ENCODE measurements at places on chromosomes 6 and 20.

DNA sequence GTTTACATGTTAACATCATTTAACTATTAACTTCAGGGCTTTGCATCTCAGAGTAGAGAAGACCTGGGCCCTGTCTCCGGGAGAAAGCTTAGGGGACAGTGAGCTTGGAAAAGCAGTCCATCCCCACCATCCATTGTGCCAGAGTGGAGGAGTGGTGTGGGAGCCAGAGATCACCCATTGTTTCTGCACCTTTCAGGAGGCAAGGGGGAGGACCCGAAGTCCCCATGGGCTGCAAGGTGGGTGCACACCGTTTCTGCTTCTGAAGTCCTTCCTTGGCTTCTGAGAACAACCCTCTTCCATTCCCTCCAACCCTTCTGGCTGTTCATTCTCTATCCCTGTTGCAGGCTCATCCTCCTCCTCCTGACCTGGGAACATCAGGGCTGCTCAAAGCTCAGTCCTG, 4.0 kb upstream of the PPP1R3G start:
- no peak for DNase-seq

GRCh38 chr20:7744411-7744810, 195.8 kb downstream of the HAO1 start:
- no peak for DNase-seq

DNA sequence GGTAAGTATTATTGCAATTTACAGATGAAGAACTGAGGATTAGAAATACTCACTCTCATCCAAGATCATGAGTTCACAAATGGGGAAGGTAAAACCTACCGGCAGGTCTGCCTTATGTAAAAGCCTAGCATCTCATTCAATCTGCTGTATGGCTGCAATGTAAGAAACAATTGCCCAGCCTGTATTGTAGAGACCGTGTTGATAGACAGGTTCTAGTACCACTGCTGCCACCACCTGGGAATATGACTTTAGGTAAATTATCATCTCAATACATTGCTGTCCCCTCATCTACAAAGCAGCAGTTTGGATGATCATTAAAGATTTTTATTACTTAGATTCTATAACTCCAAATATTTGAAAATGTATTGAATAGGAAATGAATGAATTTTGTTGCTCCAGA, 23.3 kb upstream of the ARHGAP18 start:
- DNase-seq: no peak

DNA sequence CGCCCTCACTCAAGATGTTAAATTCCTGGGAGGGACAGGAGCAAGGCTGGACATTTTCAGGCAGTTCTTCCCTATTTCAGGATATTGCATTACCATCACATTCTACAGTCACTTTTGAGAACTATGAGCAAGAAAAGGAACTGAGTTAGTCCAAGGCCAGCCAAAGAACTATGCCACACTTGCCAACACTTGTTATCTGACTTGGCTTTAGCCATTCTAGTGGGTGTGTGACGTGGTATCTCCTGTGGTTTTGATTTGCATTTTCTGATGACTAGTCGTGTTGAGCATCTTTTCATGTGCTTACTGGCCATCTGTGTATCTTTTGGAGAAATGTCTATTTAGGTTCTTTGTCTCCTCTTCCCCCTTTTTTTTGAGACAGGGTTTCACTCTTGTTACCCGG, 12.0 kb downstream of the XRN2 start:
- no peak for DNase-seq

- DNase-seq: no peak
These were observed 17.3 kb downstream of the DST start for GRCh38 chr6:56625356-56625755.
